ENCODE measurements at places on chromosomes 4 and X. TPM values are rescaled to one million over a fixed set of nuclear protein-coding genes. Genes with fewer than 3 reads are reported as not detected.

IL2 gene
- not detected for total RNA-seq

IRS4 gene
- total RNA-seq, result not detected

HTN3 gene
- not detected for total RNA-seq

SPANXA1 gene
- not detected for total RNA-seq

NCAPG gene
- 26.3 TPM for total RNA-seq

PLAC8 gene
- total RNA-seq, result 1.3 TPM

HTT gene
- total RNA-seq, result 14.3 TPM

HSFX4 gene
- not detected for total RNA-seq

MAML3 gene
- total RNA-seq, result 9.5 TPM

BRS3 gene
- total RNA-seq, result not detected

Data from A549 treated with DMSO at 1 μM for 4 hours (cell line).